ENCODE measurements at places on chromosomes 3 and 15. TPM values are rescaled to one million over a fixed set of nuclear protein-coding genes. Genes with fewer than 3 reads are reported as not detected.

FXR1 gene
- 65.2 TPM for total RNA-seq

PRR20G gene
- total RNA-seq = not detected

APOD gene
- 10.7 TPM for total RNA-seq

LSG1 gene
- 35.6 TPM for total RNA-seq

DISP2 gene
- total RNA-seq = 16.1 TPM

DNA sequence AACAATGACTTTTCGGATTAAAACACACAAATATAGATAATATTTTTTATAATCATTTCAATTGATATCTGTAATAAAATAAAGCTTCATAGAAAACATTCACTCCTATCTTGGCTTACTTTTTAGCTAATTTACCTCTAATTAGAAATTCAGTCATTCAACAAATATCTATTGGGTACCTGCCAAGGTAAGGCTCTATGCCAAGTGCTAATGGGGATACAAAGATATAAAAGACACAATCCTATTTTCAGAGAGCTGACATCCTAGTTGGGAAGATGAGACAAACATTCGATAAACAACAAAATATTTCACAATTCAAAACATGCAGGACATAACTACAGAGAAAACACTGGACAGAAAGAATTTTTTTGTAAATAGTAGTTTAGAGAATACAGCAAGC, 63.3 kb downstream of the ULK4 start:
- DNase-seq = no peak

GRCh38 chr15:78130466-78131294, 565 bp downstream of the CIB2 start:
- DNase-seq = peak; percentile 38

DNA sequence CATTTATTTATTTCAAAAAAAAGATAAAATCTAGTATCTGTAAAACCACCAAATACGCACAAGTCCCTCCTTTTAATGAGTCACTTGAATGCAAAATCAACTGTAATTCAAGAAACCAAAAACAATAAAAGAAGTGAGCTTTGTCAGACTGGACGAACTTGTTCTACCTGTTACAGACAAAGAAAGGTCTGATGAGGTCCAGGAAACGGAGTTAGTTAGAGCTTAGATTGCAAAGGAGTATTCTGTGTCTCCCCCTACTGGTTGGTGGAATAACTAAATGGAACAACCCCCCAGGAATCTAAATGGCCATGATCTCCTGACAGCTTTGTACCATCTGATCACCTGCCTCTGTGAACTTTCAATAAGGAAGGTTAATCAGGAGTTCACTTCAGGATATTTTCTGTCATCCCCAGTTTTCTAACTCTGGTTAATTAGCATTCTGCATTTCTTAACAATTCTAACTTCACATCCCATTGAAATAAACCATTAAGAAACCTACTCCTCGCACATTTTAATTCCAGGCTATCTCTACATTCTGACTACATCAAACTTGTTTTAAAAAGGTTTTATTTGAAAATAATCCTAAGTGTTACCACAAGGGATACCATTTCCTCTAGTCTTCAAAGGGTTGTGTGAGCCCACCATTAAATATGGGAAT, 333.0 kb upstream of the SATB1 start:
- peak; percentile 81 for DNase-seq

DNA sequence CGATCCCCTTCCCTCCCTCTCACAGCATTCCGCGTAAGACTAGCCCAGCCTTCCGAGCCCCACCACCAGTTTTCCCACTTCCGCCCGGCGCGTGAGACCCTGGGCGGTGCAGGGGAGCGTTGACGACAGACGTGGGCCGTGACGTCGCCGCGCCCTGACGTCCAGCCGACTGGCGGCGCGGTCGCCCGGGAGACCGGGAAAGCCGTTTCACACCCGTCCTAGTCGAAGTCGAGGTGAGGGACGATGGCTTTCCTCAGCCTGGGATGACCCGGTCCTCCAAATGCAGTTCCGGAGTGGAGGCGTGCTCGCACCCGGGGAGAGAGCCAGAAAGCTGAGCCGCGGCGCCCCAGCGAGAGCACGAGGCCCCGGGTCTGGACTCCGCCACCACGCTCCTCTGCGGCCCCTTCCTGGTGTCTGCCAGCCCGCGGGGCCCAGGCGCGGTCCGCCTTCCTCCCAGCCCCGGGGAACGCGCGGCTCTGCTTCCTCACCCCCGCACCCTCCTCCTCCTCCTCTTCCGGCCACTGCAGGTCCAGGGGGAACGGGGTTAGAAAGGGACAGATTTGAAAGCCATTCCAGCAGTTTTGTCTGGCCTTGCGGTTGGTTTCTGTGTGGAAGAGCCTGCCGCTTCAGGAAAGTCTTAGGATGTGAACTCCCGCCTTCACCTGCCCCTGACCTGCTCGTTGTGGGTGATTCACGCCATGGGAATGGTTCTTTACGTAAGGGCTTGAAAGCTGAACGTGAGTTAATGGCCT, at the start of gene LEKR1:
TSS of gene LEKR1 (plus strand) at position 210 of the 752 bp plus-strand sequence. CDS start 2,977 bp downstream, outside the sequence.
- peak; percentile 93 for DNase-seq

- DNase-seq = no peak
Observed at GRCh38 chr3:60890226-60890625, 361.0 kb downstream of the FHIT start.

DNA sequence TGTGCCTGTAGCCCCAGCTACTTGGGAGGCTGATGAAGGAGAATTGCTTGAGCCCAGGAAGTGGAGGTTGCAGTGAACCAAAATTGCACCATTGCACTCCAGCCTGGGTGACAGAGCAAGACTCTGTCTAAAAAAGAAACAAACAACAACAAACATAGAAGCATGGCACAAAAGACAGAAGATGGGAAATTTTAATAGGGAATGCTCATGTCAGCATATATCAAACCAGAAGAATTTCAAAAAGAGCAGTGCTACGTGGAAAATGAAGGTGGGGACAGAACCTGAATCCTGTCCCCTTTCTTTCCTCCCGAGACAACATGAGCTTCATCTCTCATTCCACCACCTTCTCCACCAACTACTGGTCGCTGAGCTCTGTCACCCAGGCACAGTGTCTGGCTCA, 46.3 kb upstream of the MFGE8 start:
- no peak for DNase-seq

GRCh38 chr3:194189243-194189791, 53.4 kb downstream of the HES1 start:
- no peak for DNase-seq

DNA sequence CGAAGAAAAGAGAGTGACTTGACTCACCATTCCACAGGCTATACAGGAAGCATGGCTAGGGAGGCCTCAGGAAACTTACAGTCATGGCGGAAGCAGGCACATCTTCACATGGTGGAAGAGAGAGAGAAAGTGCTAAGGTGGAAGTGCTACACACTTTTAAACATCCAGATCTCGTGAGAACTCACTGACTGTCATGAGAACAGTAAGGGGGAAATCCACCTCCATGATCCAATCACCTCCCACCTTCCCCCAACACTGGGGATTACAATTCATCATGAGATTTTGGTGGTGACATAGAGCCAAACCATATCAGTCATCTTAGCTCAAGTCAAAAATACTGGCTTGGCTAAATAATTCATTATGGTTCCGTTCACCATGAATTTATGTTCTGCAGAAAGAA, 45.3 kb upstream of the NEDD4 start:
- DNase-seq = no peak

All from mucosa of descending colon (tissue), 3 donors.